ENCODE measurements at places on chromosomes 1 and 21. TPM values are rescaled to one million over a fixed set of nuclear protein-coding genes. Genes with fewer than 3 reads are reported as not detected.

The TMEM59 gene
- total RNA-seq = 222 TPM

The CTNNBIP1 gene
- total RNA-seq = 9.1 TPM

The SPATA21 gene
- total RNA-seq = not detected

The SLC9C2 gene
- total RNA-seq = not detected

The OR2T2 gene
- total RNA-seq = not detected

The SELP gene
- total RNA-seq = 1.9 TPM

The E2F2 gene
- total RNA-seq = 1.2 TPM

The KCNA3 gene
- total RNA-seq = 124 TPM

The NBPF20 gene
- total RNA-seq = 3.8 TPM

The IGSF9 gene
- not detected for total RNA-seq

The CLEC20A gene
- total RNA-seq = not detected

The RHBDL2 gene
- total RNA-seq = not detected

The CLDN17 gene
- total RNA-seq = not detected

The C1orf50 gene
- total RNA-seq = 20.6 TPM

The OR2AJ1 gene
- not detected for total RNA-seq

The PCAT6 gene
- total RNA-seq = not detected

The HAO2 gene
- total RNA-seq = not detected

The HJV gene
- not detected for total RNA-seq

The CFHR3 gene
- total RNA-seq = not detected

The CLDN19 gene
- not detected for total RNA-seq

The TRIM46 gene
- 8.5 TPM for total RNA-seq

The LYPLAL1 gene
- 25.2 TPM for total RNA-seq

The SCAMP3 gene
- total RNA-seq = 94.4 TPM
